ENCODE measurements at places on chromosomes 6 and 20.

GRCh38 chr6:24431045-24431451, 28.3 kb downstream of the MRS2 start:
- no peak for DNase-seq

DNA sequence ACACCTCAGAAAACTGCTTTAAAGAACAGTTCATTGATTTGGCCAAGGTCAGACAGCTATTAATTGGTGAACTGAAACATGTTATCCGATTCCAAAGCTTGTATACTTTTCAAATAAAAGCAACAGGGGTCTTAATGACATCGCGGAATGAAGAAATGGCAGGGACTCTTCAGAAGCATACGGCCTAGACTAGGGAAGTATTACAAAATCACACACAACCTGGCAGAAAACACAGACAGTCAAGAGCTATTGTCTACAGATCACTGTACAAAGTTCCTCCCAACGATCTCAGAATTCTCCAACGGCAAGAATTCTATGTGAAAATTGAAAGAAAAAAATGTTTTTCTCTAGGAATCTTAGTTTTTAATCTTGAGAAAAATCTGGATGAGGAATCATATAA, 105.5 kb downstream of the PTPRK start:
- DNase-seq: no peak

GRCh38 chr6:21258665-21259064, 334.9 kb upstream of the SOX4 start:
- no peak for DNase-seq

DNA sequence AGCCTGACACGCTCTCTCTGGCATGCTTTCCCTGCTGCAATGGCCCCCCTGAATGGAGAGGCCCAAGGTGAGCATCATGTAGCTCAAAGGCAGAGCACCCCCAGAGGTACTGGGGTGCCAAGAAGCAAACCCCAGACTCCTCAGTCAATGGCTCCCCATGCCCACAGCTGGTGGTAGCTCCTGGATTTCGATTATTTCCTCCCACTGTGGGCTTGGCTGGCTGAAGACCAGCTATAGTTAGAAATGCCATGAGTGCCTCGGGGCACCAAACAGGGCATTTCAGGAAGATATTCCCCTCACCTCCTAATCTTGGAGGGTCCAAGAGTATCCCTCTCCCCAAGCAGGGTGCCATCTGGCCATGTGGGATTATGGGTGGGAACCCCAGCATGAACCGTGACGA, 16.8 kb downstream of the MAP1LC3A start:
- DNase-seq: no peak

GRCh38 chr6:43798688-43799444, 28.9 kb downstream of the VEGFA start:
- no peak for DNase-seq

DNA sequence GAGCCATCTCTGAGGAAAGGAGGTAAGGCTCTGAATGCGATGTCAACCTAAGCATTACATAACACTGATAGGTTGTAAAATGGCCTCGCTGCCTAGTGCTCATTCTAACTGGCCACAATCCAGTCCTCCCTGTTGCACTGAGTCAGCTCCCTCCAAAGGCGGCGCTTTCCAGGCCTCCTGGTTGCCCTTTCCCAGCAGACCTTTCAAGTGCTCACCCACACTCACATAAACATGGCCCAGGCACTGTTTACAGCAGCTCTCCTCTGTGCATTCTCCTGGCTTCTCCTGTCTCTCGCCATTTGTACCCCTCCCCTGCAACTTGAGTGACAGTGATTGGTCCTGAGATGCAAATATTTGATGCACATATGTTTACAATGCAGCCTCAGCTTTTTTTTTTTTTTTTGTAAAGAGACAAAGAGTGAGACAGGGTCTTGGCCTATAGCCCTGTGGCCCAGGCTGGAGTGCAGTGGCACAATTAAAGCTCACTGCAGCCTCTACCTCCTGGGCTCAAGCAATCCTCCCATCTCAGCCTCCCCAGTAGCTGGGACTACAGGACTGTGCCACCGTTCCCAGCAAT, 36.8 kb upstream of the PRND start:
- no peak for DNase-seq

GRCh38 chr6:7108196-7108963, 619 bp downstream of the RREB1 start:
- no peak for DNase-seq

DNA sequence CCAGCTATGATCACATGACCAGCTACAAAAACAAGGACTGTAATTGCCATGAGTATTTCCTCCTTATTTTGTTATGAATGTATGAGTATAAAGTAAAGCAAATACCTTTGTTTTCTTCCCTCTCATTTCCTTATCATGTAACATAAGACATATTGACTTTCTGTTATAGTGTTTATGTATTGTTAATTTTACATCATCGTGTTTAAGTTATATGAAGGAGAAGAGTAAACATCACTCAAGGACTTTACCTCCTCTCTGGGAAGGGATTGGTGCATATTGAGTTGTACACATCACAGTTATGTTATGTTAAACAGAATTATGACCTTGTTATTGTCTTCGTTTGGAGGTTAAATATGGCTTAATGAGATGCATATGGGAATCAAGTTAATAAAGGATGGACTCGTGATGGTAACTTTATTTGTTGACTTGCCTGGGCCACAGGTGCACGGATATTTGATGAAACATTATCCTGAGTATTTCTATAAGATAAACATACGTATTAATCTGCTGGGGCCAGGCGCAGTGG, 57.3 kb upstream of the CNKSR3 start:
- peak; percentile 89 for DNase-seq

DNA sequence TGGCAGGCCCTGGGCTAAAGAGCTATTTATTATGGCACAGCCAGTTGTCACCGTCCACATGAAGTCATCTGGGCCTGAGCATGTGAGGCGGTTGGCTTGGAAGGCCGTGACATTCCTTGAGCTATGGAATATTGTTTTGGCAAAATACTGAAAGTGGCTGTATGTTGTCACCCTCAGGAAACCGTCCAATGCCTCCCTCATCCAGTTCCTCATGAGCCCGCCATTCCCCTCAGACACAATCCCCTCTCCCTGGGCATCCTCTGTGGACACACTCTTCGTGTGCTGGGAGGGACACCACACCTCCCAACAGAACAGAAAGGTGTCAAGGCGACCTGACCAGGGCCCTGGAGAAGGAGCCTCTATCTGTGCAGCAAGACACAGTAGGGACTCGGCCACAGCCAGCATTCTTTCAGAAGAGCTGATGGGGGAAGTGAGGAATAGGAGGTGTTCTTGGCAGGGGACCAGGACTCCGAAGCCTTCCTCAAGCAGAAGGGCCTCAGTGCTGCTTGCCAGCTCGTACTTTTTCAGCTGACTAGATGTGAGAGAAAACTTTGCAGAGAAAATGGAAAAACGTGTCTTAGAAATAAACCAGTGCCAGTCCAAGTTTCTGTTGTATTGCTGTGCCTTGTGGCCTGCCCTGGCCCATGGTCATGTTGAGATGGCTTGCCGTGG, 120.5 kb downstream of the SOD2 start:
- no peak for DNase-seq

GRCh38 chr6:25788305-25788922, 33.9 kb downstream of the SLC17A4 start:
- DNase-seq: no peak

DNA sequence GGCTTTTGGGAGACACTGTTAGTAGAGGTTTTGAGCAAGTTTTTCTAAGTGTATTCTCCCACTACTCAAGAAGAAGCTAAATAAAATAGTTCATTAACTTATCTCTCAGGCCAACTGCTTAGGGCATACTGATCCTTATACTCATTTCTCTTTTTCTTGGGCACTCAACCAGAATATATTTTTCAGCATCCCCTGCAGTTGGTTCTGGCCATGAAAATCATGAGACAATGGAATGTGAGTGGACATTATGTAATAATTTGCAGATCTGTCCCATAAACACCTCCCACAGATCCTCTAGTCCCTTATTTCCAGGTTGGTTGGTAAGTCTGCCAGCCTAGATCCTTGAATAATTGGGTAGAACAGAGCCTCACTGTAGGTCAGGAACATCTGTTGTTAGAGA, 136.7 kb downstream of the AIG1 start:
- no peak for DNase-seq

DNA sequence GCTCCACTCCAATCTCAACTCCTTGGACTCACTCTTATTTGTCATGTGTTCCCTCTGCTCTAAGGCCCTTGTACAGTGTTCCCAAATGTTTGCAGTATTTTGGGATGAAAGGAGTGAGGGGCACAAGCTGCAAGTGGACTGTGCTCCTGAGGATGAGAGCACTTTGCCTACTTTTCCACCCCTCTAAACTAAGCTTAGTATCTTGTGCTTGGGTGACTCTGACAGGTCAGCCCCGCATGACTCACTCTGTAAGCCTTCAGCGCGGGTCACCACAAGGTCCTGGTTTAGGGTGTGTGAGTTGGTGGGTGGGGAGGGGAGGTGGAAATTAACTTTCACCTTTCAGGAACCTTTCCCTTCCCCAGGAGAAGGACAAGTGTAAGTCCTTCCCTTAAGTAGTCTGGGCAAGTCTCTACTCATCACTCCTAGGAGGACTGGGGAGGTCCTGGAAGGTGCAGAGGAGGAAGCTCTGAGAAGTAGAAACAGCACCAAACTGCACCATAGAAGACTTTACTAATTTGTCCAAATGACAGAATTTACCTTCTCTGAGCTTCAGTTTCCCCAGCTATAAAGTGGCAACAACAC, 68.8 kb upstream of the EPB41L1 start:
- DNase-seq: no peak

DNA sequence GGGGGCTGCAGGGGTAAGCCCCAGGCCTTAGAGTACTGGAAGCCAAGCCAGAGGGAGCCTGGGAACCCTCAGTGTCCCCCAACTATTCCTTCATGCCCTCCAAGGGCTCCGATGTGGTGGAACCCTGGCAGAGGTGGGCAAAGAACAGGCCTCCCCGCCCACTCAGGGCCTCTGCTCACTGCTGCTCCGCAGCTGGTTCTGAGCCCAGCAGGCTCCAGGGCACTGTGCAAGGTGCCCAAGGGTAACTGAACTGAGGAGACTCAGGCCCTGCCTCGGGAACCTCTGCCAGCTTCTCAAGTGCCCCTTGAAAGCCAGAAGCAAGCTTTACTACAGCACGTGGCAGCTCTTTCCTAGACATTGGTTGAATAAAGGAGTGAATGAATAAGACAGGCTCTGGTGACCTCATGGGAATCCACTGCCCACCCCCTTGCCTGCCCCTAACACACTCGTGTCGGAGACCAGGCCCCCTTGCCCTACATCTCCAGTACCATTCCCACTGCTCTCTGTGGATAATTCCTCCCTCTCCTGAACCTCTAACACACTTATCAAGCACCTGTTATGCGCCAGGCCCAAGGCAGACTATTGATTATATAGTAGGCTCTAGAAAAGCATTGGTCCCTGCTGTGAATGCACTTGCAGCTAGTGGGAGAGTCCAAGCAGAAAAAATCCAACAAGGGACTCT, 55.0 kb downstream of the TOX2 start:
- no peak for DNase-seq

- no peak for DNase-seq
These were observed 40.9 kb downstream of the GSTA4 start for GRCh38 chr6:52953911-52954839.

GRCh38 chr6:89410231-89410761, 1.8 kb downstream of the RRAGD start:
- DNase-seq: no peak

- no peak for DNase-seq
These were observed 37.1 kb upstream of the F13A1 start for GRCh38 chr6:6357530-6357929.

DNA sequence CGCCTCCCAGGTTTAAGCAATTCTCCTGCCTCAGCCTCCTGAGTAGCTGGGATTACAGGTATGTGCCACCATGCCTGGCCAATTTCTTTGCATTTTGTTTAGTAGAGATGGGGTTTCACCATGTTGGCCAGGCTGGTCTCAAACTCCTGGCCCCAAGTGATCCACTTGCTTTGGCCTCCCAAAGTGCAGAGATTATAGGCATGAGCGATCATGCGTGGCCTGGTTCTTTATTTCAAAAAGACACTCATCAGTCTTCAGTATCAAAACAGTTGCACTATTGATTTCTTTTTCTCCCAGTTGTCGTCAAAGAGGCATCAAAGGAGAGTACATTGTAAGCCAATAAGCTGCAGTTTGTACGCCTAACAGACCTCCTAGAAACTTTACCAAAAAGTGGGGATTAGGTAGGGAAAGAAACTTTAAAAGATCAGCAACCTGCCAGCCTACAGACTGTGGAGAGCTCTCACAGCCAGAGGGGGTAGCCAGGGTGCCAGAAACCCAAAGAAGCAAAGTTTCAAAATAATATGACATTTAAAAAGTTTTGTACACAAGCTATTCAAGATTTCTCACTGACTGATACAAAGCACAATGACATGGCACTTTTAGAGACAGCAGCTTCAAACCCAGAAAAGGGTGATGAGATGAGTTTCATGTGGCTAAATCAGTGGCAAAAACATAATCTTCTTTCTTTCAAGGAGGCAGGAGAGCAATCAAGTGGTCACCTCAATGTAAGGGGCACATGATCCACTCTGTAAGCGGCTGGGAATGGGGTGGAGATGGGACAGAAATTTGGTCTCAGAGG, 83.0 kb upstream of the RALY start:
- no peak for DNase-seq

DNA sequence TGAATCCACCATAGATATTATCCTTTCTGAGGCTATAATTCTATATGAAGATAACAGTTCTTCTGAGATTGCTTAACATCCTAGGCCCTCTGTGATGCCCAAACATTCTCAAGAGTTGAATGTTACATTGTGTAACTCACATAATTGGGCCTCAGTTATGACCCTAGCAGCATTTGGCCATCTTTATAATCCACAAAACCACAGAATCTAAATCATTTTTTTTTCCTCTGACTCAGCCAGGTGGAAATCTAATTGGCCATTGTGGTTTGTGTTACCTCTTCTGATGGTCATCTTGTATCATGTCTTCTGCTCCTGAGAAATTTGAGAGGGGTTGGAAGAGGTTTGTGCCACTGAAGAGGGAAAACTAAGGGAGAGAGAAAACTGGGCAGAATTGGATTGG, 99.5 kb downstream of the LINC00237 start:
- no peak for DNase-seq

DNA sequence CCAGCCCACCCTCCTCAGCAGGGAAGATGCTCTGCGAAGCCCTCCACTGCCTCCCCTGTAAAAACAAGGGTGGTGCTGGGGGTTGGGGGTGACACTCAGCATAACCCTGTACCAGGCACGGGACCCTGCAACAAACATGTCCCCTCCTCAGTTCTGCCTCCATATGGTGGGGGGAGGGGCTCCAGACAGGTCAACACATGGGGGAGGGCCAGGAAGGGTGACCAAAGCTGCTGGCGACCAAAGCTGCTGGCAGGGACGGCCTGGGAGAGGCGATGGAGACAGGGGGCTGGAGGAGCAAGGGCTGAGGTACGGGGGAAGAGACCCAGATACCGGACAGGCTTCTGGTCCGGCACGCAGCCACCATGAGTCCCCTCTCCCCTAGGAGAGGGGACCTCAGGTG, 123.2 kb downstream of the TAF4 start:
- DNase-seq: no peak

DNA sequence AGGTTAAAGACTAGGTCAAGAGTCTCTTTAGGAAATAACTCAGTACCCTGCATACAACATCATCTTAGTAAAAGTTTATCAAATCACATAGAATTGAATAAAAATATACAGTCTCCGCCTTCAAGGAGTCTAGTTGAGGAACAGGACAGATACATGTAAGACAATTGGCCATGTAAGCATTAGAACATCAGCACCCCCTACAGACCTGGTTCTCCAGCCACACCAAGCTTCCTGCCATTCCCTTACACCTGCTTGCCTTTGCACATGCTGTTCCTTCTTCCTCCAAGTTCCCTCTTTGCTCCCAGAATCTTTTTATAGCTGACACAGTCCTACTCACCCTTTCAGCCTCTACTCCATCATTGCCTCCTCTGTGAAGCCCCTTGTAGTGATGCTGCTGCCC, 187.8 kb upstream of the LRFN2 start:
- no peak for DNase-seq

GRCh38 chr6:72564231-72564630, 57.6 kb upstream of the KCNQ5 start:
- DNase-seq: no peak

Measured in NCI-H1417 treated with DMSO at 0.1 percent for 48 hours (cell line).